ENCODE measurements at places on chromosomes 11 and 22.

DNA sequence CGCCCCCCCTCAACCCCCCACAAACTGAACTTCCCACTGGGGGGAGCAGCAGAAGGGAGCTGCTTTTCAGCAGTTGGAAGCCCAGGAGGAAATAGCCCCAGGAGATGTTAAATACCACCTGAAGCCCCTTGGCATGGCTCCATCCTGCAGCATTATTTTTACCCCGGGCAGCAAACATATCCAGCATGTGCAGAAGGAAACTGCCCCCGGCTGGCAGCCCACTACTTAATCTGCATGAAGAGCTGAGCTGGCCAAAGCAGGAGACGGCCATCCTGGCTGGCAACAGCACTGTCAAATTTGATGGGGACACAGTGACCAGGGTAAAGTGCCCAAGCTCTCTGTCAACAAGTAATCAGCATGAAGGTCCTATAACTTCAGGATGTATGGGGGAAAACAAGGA, 32.0 kb downstream of the BUD13 start:
- DNase-seq, result no peak

- DNase-seq, result no peak
Observed at GRCh38 chr22:49540913-49541692, 286.6 kb downstream of the BRD1 start.

DNA sequence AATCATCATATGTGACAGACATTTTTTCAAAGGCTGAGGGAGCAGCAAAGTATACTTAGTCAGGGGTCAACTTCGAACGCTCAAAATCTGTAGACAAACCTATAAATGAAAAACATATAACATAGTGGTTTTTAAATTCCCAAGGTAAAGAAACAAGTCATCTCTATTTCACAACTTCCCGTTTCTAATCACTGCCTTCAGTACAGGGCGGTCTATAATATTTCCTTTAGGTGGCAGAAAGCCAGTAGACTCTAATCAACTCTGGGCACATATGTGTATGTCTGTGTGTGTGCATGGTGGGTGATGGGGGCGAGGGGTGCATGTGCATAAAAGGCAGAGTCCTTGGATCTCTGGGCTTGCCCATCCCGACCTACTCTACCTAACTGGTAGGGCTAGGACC, 55.0 kb upstream of the ARFGAP3 start:
- no peak for DNase-seq

DNA sequence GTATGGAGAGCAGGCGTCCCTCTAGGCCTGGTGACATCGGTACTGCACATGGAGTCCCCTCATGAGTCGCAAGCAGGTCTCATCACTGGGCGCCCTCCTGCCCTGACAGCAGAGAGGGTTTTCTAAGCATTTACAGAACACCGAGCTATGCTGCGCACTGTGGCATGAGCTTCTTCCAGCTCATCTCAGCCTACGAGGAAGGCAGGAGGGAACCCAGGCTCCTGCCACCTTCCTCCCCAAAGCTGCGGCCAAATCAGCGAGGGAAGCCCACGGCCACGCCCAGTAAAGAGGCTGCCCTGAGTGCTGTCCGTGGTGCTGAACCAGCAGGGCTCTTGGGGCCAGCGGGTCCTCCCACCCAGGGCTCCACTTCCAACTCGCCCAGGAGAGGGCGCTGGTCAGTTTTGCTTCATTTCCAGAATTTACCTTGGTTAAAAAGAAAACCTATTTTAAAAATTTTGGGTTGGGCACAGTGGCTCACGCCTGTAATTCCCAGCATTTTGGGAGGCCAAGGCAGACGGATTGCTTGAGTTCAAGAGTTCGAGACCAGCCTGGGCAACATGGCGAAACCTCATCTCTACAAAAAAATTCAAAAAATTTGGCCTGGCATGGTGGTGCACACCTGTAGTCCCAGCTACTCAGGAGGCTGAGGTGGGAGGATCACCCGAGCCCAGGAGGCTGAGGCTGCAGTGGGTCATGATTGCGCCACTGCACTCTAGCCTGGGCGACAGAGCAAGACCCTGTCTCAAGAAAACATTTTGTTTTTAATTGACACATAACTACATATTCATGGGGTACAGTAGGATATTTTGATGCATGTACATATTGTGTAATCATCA, 34.2 kb downstream of the PHF21B start:
- DNase-seq, result peak; percentile 74

DNA sequence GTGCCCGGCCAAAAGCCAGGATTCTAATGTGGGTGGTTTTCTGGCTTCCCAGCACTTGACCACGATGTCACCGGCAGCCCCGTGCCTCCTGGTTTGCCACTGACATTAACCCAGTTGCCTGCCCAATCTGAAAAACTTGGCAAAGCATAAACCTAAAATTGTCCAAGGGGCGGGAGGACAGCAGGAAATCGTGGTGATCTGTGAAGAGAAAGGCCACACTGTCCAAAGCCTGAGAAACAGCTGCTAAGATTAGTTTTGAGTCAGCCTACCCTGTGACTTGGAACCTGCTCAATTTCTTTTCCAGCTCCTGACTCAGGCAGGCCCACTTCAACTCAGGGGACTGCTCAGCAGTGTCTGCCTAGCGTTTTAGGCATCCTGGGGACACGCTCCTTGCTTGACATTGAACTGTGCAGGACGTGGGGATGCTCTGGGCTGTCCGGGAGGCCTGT, 8.2 kb upstream of the F2 start:
- DNase-seq, result no peak

- DNase-seq, result peak; percentile 82
Observed at GRCh38 chr11:111565114-111565720, 24.7 kb downstream of the LAYN start.

DNA sequence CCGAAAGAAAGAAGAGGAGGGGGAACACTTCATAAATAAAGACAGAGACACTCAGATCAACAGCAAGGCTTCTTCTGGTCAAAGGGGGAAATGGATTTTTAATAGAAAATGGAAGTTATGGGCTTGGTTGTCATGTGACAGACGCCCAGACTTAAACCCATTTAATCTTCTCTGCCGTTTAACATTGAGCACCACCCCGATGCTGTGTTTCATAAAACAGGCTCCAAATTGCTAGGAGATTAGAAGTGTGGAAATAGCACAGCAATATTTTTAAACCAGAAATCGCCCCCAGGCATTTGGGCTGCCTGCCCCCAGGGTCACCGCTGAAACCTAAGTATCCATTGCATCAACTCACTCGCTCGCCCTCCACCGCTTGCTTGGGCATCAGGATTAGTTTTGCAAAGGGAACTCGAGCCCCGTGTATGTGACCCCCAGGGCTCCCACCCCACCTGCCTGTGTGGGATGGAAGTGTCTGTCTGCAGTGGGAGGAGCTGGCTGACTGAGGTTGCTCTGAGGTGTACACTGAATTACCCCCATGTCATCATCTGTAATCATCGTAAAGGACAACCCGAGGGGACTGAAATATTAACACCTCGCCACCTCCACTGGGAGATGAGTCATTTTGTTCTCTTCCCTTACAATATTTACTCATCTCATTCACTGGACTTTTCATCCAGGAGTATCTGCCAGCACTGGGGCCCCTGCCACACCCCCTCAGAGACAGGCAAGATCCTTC, 10.7 kb downstream of the DSCAML1 start:
- peak; percentile 91 for DNase-seq

GRCh38 chr22:37803195-37803638, 4.5 kb upstream of the GCAT start:
- peak; percentile 54 for DNase-seq

- DNase-seq, result no peak
Observed at GRCh38 chr22:23243006-23243573, 62.8 kb downstream of the BCR start.

GRCh38 chr11:32852207-32852606, 22.5 kb downstream of the PRRG4 start:
- DNase-seq, result no peak

DNA sequence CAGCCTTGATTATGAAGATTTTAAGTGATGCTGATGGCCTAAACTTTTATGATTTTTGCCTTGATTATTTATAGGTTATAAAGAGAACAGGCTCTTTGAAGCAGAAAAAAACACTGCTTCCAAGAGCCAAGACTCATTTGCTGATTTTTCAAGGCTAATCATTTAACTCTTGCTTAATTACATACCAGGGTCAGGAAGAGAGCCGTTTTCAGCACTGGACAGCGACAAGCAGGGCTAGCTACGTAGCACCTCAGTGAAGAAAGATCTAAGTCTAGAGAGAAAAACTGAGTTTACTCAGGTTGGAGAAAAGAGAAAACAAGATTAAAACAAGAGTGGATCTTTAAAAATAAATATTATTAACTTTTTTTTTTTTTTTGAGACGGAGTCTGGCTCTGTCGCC, 615.4 kb upstream of the B3GAT1 start:
- peak; percentile 32 for DNase-seq
